ENCODE measurements at places on chromosomes 5 and 9. TPM values are rescaled to one million over a fixed set of nuclear protein-coding genes. Genes with fewer than 3 reads are reported as not detected.

DNA sequence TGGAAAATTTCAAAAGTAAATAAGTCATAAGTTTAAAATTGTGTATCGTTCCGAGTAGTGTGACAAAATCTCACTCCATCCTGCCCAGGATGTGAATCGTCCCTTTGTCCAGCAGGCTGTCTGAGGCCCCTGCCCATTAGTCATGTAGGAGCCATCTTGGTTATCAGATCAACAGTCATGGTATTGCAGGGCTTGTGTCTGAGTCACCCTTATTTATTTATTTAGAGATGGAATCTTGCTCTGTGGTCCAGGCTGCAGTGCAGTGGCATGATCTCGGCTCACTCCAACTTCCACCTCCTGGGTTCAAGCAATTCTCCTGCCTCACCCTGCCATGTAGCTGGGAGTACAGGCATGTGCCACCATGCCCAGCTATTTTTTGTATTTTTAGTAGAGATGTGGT, 30.2 kb downstream of the ITGA2 start:
- DNase-seq = no peak

GRCh38 chr5:102295534-102296177, 428 bp downstream of the SLCO4C1 start:
- no peak for DNase-seq

- no peak for DNase-seq
Observed at GRCh38 chr9:69004836-69005235, 9.1 kb downstream of the PRKACG start.

Gene BTNL8
- 0.29 TPM for total RNA-seq

Measured in aorta (tissue), 5 donors.